ENCODE measurements at places on chromosomes 12 and 14. TPM values are rescaled to one million over a fixed set of nuclear protein-coding genes. Genes with fewer than 3 reads are reported as not detected.

DNA sequence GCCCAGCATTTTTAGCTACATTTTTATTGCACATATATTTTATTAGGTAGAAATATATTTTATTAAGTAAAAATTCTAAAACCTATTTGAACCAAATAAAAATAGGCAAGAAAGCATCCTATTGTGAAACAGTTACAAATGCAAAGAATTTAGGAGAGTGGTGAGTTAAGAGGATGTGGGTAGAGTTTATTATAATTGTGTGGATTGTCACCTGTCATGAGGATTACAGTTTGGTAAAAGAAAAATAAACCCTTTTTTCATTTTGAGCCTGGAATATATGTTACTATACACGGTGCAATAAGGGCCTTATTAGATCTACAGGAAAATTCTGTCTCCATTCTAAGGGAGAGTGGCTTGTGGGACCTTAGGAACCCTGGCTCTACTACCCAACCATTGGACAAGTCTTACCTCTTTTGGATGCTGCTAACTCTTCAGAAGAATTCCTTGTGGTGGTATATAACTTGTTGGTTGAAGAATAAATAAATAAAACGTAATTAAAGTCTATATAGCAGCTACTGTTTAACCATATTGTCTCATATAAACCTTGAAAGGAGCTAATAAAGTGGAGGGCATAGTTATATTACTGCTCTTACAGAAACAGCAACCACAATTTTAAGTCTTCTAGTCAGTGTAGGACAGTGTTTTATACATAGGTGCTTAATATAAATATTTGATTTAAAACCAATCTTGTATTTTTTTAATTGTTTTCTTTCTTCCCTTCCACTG lies 67.8 kb downstream of the FGD4 start:
- no peaks in the 10 kb centered on the region for H3K36me3 ChIP-seq
- H3K27me3 ChIP-seq, result peaks cover 4% of the 10 kb centered on the region
- no peak for DNase-seq
- H3K27ac ChIP-seq, result no peak overlapping the region
- no peaks in the 10 kb centered on the region for H3K4me1 ChIP-seq

DNA sequence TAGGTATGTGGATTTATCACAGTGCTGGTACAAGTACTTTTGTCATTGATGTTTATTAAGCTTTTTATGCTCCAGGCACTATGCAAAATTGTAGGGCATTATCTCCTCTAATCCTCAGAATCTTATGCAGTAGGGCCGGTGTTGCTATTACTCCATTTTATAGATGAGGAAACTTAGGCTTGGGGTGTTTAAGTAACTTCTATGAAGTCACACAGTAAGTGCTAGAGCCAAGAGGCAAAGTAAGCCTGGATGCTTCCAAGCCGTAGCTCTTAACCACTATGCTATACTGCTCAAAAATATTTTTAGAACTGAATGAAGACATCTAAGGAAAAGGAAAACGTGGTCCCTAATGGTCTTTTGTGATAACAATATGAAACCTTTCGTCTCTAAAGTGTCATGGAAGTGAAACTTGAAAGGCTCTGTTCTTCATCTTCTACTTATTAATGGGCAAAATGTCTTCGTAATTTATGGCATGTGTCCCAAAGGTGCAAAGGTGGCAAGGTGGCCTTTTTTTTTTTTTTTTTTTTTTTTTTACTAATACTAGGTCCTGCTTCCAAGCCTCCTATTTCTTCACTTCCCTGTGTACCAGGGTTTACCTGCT lies 85.2 kb downstream of the ETV6 start:
- H3K36me3 ChIP-seq, result peaks cover 54% of the 10 kb centered on the region
- H3K4me3 ChIP-seq, result no peak overlapping the region
- H3K27ac ChIP-seq, result no peak overlapping the region
- no peak for DNase-seq

DNA sequence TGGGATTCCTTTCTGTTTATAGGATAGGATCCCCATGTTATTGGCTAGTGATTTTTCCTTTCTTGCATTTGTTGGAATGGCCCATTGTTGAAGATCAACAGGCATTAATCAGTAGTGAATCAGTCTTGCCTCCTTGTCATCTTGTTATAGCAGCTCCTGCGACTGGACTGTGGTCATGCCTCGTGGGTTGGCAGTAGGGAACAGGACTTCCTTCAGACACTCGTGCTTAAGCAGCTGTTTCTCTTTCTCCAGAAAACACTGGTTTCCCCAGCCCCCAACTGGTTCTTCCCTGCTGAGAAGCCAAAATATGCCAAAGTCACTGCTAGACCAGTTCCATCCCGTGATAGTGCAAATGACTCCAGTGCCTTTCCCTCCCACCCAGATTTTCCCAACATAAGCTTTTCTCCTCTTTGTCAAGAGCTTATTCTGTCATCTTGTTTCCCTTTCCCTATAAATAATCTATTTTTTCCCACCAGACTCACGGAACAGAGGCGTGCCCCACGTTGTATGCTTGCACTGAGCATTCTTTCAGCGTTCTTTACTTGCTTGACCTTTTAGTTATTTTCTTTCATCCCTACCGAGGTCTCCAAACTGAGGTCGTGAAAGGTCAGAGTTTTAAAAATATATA lies 83.5 kb downstream of the SAMD4A start:
- H3K4me1 ChIP-seq, result peaks cover 7% of the 10 kb centered on the region
- H3K27me3 ChIP-seq, result peaks cover 22% of the 10 kb centered on the region
- H3K27ac ChIP-seq, result no peak overlapping the region
- DNase-seq, result no peak

Gene NUP107
- total RNA-seq, result 127 TPM

GRCh38 chr12:108649126-108649525 lies 15.4 kb upstream of the SELPLG start:
- H3K27me3 ChIP-seq, result no peaks in the 10 kb centered on the region
- H3K36me3 ChIP-seq, result peaks cover 19% of the 10 kb centered on the region
- DNase-seq, result no peak
- H3K27ac ChIP-seq, result peak overlapping the region; percentile 51

Gene PCNX1
- total RNA-seq, result 45.5 TPM

- no peaks in the 10 kb centered on the region for H3K27me3 ChIP-seq
- DNase-seq, result no peak
- H3K4me3 ChIP-seq, result no peak overlapping the region
- H3K27ac ChIP-seq, result no peak overlapping the region
- peaks cover 2% of the 10 kb centered on the region for H3K4me1 ChIP-seq
Observed at GRCh38 chr14:49783394-49784014, 15.6 kb downstream of the KLHDC2 start.

Gene RESF1
- 51.1 TPM for total RNA-seq

Gene CATSPERB
- total RNA-seq, result 0.30 TPM

- peaks cover 6% of the 10 kb centered on the region for H3K4me1 ChIP-seq
- H3K27ac ChIP-seq, result no peak overlapping the region
- H3K27me3 ChIP-seq, result no peaks in the 10 kb centered on the region
- no peak overlapping the region for H3K4me3 ChIP-seq
- peaks cover 72% of the 10 kb centered on the region for H3K36me3 ChIP-seq
Observed at GRCh38 chr12:132881818-132882217, 5.6 kb downstream of the CHFR start.

Gene FGF6
- not detected for total RNA-seq

Gene COL2A1
- total RNA-seq, result 0.07 TPM

DNA sequence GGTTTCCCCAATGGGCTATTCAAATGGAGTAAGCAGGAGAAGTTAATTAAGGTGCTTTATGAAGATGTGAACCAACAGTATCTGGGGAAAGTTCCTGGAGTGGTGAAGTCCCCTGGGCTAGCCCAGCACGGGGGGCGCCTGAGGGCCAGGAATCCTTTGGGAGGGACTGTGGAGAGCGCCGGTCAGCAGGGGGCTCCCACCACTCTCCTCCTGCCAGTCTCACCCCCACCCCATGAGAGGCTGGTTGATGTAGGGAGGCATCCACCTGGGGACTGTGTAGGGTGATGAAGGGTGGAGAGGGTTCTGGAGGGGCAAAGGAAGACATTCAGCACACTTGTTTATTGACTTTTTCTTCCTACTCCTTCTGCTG lies 4.4 kb downstream of the CEBPE start:
- no peaks in the 10 kb centered on the region for H3K36me3 ChIP-seq
- peaks cover 17% of the 10 kb centered on the region for H3K4me1 ChIP-seq
- DNase-seq, result no peak
- no peak overlapping the region for H3K27ac ChIP-seq

DNA sequence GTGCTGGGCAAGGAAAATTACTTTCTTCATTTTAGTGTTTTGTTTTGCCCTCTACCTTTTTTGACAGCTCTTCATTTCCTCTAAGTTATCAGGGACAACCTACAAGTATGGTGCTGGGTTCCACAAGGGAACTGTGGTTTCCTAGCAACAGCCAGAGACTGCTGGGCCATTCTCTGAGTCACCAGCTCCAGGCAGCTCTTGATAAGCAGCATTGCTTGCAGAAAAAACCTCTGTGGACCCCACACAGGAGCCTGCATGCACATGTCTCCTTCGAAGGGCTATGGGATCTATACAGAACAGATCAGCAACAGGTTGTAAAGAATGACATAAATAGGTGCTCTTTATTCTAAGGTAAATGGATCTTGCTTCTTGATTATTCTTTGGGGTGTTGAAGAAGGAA lies 81.0 kb upstream of the CCDC196 start:
- H3K36me3 ChIP-seq, result no peaks in the 10 kb centered on the region
- no peak for DNase-seq
- no peak overlapping the region for H3K27ac ChIP-seq
- peaks cover 3% of the 10 kb centered on the region for H3K27me3 ChIP-seq

Gene TSPAN19
- total RNA-seq, result not detected

Gene AKAP5
- 0.90 TPM for total RNA-seq

DNA sequence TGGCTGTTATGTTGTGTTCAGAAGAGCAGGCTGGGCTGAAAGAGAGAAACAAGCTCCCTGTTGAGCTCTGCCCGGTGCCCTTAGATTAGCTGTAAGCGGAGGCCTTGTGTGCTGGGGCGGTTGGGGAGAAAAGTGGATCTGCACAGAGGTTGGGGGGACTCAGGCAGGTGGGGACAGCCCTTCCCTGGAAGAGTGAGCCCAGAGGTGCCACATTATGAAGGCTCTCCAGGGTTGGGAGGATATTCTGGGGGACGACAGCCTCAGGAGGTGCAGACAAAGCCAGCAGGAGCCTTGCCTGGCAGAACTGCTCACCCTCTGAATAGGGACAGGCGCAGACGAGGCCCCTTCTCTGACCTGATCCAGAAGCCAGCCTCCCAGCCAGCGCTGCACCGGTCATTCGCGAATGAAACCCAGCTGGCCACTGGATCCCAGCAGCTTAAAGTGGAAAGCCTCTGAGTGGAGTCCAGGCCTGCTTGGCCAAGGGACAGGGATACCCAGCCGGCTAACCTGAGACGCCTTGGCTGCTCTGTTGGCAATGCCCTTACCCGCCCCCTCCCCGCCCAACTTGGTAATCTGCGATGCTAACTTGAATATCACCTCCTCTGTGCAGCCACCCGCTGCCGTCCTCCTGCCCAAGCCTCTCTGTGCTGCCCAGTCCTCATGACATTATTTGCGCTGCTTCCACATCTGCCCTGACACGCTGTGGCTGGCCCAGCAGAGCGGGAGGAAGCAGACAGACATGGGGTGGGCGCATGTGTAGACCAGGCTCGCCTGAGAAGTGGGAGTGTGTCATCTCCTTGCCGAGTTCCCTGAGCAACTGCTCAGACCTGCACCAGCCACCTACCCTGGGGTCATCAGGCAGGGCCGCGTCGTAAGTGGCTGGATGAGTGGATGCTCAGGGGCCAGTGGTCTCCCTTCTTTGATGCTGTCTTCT lies 5.6 kb downstream of the HIP1R start:
- H3K4me1 ChIP-seq, result peaks cover 18% of the 10 kb centered on the region
- no peak overlapping the region for H3K4me3 ChIP-seq
- peaks cover 9% of the 10 kb centered on the region for H3K36me3 ChIP-seq
- DNase-seq, result no peak
- no peak overlapping the region for H3K27ac ChIP-seq

GRCh38 chr12:11513288-11513687 lies 117.9 kb upstream of the PRB2 start:
- H3K36me3 ChIP-seq, result no peaks in the 10 kb centered on the region
- H3K27me3 ChIP-seq, result peaks cover 18% of the 10 kb centered on the region
- no peak overlapping the region for H3K4me3 ChIP-seq
- no peaks in the 10 kb centered on the region for H3K4me1 ChIP-seq
- no peak for DNase-seq

All from activated CD4-positive, alpha-beta T cell treated with anti-CD3 and anti-CD28 coated beads, Interleukin-2, amount 10 ng/mL, durations not matched to agents 24 days and 14 days (primary cell).